Karpas-422 (cell line): ENCODE measurements at places on chromosomes 12 and 14.

- peak; percentile 84 for DNase-seq
- peaks cover 16% of the 10 kb centered on the region for H3K36me3 ChIP-seq
- H3K4me3 ChIP-seq = peak overlapping the region; percentile 98
- H3K27me3 ChIP-seq = no peaks in the 10 kb centered on the region
Observed at GRCh38 chr12:124915239-124916236, 1.1 kb upstream of the UBC start.

DNA sequence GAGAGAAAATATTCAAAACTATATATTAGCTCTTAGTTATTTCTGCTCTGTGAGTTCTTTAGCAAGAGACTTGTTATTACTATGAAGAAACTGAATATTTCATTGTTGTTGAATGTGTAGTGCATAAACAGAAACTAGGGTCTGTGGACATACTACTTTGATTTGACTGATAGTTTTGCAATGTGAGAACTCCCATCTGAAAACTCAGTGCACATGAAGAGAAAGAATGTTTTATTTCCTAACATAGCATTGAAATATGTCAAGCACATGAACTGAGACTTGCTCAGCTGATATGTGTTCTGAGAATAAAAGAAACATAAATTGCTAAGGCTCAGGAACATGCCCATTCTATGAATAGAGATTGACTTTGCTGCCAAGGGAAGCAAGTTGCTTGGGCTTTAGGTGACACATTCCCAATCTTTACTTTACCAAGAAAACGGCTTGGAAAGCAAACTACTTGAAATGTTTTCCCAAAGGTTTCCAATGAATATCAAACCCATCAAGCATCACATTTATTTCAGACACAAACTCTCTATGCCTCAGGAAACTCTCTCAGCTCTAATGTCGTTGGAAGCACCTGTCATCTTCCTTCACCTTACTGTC lies 290.4 kb downstream of the SLC16A7 start:
- H3K36me3 ChIP-seq = no peaks in the 10 kb centered on the region
- no peaks in the 10 kb centered on the region for H3K27me3 ChIP-seq
- no peaks in the 10 kb centered on the region for H3K4me1 ChIP-seq

- no peak overlapping the region for H3K4me3 ChIP-seq
- H3K36me3 ChIP-seq = no peaks in the 10 kb centered on the region
- no peaks in the 10 kb centered on the region for H3K4me1 ChIP-seq
- no peaks in the 10 kb centered on the region for H3K27me3 ChIP-seq
- H3K27ac ChIP-seq = no peak overlapping the region
Observed at GRCh38 chr14:68558096-68558495, 234.8 kb downstream of the ZFP36L1 start.

DNA sequence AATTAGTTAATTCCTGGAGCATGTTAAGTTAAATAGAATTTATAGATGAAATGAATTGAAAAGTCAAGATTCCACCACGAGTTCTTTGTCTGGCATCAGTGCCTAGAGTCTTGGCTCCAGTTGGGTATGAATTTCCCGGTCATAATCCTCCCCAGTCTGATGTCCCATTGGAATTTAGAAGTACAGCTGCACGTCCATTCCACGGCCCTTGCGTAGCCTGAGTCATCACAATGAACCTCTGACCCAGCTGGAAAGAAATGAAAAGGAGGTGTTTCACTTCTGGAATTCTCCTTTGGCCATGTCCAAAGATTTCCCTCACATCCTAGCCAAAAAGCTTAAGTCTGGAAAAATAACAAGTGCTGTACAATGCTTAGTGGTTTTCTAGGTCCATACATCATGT lies 122.7 kb downstream of the KICS2 start:
- no peak for DNase-seq
- H3K4me1 ChIP-seq = no peaks in the 10 kb centered on the region
- H3K27me3 ChIP-seq = 0 out of 2 replicates have a peak, but pooled peaks cover 2% of the 10 kb centered on the region
- H3K36me3 ChIP-seq = no peaks in the 10 kb centered on the region

DNA sequence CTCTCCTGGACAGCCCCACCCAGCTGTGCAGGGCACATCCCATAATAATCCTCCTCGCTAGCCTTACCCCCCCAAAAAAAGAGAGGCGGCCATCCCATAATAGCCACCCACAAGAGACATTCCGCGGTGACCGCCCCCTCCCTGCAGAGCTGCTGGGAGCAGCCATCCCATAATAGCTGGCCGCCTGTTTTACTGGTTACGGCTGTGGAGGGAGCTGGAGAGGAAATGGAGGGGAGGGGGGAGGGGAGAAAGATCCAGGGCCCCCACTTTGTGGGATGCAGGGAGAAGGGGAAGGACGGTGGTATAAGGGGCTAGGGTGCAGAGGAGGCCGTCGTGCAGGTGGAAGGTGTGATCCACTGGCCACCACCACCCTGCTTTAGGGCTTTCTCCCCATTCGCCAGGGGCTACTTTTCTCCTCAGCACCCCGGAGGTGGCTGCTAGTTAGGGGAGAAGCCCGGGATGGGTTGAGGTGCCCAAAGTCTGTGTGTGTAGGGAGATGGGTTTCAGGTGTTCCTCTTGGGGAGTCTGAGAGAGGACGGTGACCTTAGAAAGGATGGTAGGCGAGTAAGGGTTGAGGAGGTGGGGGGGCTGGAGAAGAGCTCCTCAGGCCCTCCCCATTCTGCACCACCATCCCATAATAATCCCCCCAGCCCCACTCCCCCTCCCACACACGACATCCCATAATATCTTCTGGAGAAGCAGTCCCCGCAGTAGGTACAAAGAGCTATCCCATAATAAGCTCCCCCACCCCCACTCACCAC lies 6.0 kb upstream of the CHD4 start:
- H3K4me3 ChIP-seq = peak overlapping the region; percentile 36; the same call in 1 of the 2 replicates
- H3K27ac ChIP-seq = peak overlapping the region; percentile 87
- DNase-seq = peak; percentile 59
- peaks cover 37% of the 10 kb centered on the region for H3K4me1 ChIP-seq
- H3K36me3 ChIP-seq = no peaks in the 10 kb centered on the region
- H3K27me3 ChIP-seq = no peaks in the 10 kb centered on the region

DNA sequence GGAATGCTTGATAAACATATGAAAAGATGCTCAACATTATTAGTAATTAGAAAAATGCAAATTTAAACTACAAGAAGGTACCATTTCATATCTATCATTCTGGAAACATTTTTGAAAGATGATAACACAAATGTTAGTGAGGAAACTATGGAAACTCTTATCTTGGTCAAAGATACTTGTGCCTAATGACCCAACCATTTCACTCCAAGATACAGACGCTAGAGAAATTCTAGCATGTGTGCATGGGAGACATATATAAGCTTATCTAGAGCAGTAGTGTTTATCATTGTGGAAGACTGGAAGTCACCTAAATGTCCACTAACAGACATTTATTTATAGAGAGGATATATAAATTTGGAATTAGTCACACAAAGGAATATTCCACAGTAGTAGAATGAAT lies 143.1 kb upstream of the HMGA2 start:
- DNase-seq = no peak
- no peaks in the 10 kb centered on the region for H3K4me1 ChIP-seq
- H3K36me3 ChIP-seq = no peaks in the 10 kb centered on the region
- H3K27me3 ChIP-seq = no peaks in the 10 kb centered on the region
- no peak overlapping the region for H3K27ac ChIP-seq

GRCh38 chr12:27396216-27396815 lies 50.2 kb upstream of the SMCO2 start:
- H3K4me1 ChIP-seq = no peaks in the 10 kb centered on the region
- H3K36me3 ChIP-seq = no peaks in the 10 kb centered on the region
- no peak overlapping the region for H3K4me3 ChIP-seq
- no peak overlapping the region for H3K27ac ChIP-seq
- no peaks in the 10 kb centered on the region for H3K27me3 ChIP-seq

GRCh38 chr12:112275207-112275606 lies 107.0 kb downstream of the HECTD4 start:
- no peak for DNase-seq
- H3K36me3 ChIP-seq = 0 out of 2 replicates have a peak, but pooled peaks cover 7% of the 10 kb centered on the region
- H3K27me3 ChIP-seq = no peaks in the 10 kb centered on the region
- H3K27ac ChIP-seq = no peak overlapping the region

- H3K4me1 ChIP-seq = no peaks in the 10 kb centered on the region
- H3K27ac ChIP-seq = no peak overlapping the region
- H3K4me3 ChIP-seq = no peak overlapping the region
- no peaks in the 10 kb centered on the region for H3K36me3 ChIP-seq
Observed at GRCh38 chr14:101199028-101199770, 295.7 kb upstream of the RTL1 start.

DNA sequence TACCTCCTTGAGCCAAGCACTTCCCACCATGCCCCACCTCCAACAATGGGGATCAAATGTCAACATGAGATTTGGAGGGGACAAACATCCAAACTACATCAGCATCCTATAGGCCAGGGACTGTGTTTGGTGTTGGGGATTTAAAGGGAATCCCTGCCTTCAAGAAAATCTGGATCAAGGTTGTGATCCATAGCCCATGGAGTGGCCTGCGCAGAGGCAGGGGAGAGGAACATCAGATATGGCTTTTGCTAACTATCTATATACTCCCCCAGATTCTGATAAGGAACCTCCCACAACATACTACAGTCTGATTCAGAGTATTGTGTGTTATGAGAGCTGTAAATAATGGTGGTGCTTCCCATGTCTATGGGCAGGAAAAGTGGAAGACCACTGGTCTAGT lies 5.1 kb downstream of the KIF5A start:
- peak overlapping the region; percentile 96 for H3K27ac ChIP-seq
- peaks cover 13% of the 10 kb centered on the region for H3K36me3 ChIP-seq
- DNase-seq = no peak
- H3K27me3 ChIP-seq = no peaks in the 10 kb centered on the region
- no peak overlapping the region for H3K4me3 ChIP-seq
- peaks cover 47% of the 10 kb centered on the region for H3K4me1 ChIP-seq

DNA sequence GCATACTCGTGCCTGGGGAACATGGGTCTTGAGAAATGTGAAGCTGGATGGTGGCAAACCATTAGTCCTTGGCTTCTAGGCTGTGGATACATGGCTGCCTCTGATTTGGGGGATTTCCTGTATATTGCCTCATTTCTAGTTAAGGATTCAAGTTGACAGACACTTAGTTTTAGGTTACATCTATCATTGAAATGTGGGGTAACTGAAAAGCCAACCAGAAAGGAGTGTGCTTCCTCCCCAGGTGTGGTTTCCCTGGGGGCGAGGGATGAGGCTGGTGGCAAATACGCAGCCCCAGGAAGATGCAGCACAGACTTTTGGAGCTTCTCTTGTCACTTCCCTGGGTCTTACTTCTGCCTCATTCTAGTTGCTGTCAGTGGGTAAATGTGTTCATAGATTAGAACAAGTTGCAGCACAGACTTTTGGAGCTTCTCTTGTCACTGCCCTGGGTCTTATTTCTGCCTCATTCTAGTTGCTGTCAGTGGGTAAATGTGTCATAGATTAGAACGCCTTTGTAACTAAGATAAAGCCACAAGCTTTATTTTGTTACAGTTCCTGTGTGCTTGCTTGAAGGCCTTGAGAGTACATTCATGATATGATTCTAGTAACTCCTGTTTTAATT lies 85.1 kb downstream of the BORCS5 start:
- H3K4me3 ChIP-seq = no peak overlapping the region
- no peaks in the 10 kb centered on the region for H3K4me1 ChIP-seq
- no peaks in the 10 kb centered on the region for H3K36me3 ChIP-seq
- no peak overlapping the region for H3K27ac ChIP-seq
- DNase-seq = no peak

DNA sequence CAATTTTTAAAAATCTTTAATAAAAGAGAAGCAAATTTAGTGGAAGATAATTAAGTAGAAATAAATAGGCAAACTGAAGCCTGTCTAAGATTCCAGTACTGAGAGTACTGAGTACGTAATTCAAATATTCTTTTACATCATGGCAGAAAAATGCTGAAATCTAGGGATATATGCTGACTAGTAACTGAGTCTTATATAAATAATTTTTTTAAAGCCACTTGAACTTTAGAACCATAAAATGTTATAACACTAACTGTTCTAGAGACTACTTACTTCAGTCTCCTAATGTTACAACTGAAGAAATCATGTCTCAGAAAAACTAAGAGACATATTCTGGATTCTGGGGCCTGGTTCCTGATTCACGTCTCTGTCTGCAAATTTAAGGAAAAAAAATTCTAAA lies 230.6 kb upstream of the PLEKHG7 start:
- no peak for DNase-seq
- no peaks in the 10 kb centered on the region for H3K4me1 ChIP-seq
- no peak overlapping the region for H3K27ac ChIP-seq
- no peaks in the 10 kb centered on the region for H3K27me3 ChIP-seq
- H3K4me3 ChIP-seq = no peak overlapping the region
- H3K36me3 ChIP-seq = no peaks in the 10 kb centered on the region

DNA sequence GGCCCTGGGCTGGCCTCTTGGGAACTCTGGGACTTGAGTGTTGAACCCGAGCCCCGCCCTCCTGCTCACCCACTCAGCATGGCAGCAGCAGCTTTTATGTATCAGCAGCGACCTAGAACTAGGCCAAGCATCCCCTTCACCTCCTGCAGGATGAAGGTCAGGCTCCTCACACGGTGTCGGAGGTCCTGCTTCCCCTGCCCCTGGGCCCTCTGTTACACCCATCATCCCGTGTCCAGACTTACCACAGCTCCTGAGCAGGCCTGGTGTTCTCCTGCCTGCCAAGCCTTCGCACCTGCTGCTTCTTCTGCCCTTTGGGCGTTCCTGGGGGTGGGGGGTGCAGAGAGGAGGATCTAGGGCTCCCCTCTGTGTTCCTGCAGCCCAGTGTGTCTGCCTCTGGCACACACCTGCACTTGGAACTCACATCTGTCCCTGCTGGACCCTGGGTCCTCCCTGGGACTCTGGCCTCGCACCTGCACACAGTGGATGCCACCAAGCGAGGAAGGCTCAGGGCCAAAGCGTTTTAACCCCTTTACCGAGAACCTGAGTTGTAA lies 80.3 kb downstream of the PAPOLA start:
- no peaks in the 10 kb centered on the region for H3K27me3 ChIP-seq
- no peaks in the 10 kb centered on the region; the same call in 1 of the 2 replicates for H3K36me3 ChIP-seq
- H3K27ac ChIP-seq = peak overlapping the region; percentile 97
- peaks cover 85% of the 10 kb centered on the region for H3K4me1 ChIP-seq
- DNase-seq = peak; percentile 85

- H3K4me3 ChIP-seq = no peak overlapping the region
- DNase-seq = no peak
- no peaks in the 10 kb centered on the region for H3K36me3 ChIP-seq
- H3K27me3 ChIP-seq = no peaks in the 10 kb centered on the region
- H3K27ac ChIP-seq = no peak overlapping the region
Observed at GRCh38 chr12:39626033-39626814, 6.6 kb upstream of the ABCD2 start.

DNA sequence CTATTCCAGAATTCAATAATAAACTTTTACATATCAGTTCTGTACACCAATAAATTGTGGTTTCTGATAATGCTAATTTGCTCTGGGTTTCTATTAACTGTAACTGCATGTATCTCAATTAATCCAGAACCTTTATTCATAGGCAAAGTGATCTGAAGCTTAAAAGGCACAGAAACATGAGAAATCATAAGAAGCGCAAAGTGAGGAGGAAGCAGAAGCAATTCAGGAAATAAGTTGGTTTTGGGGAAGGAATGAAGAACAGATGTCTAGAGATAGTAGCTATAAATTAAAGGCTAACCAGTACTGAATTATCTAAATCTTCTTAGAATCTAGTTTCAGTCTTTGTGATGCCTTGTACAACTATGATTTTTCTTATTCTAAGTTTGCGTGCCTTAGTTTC lies 24.6 kb downstream of the KERA start:
- H3K4me3 ChIP-seq = no peak overlapping the region
- no peaks in the 10 kb centered on the region for H3K4me1 ChIP-seq
- no peak overlapping the region for H3K27ac ChIP-seq
- no peaks in the 10 kb centered on the region for H3K36me3 ChIP-seq
